Islet precursor cell (in vitro differentiated cells): ENCODE measurements at places on chromosomes 2 and 18.

GRCh38 chr2:101398116-101398821 is 11.0 kb upstream of the CREG2 start:
- no peak for DNase-seq

- DNase-seq = no peak
These were observed 21.2 kb upstream of the LAPTM4A start for GRCh38 chr2:20072436-20073158.

DNA sequence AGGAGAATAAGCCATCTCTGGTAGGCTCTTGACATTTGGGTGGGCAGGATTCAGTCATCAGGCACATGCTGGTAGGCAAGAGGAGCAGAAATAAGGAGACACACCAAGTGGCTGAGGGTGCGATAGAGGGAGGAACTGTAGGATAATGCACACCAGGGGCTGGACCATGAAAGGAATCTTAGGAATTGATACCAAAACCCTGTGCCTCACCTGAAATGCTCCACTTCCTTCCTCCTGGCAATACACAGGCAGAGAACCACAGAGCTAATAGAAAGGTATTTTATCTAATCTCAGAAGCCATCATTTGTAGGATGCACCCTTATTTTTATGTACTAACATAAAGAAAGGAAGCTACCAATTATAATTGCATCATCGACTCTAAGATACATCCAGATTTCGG is 4.4 kb upstream of the CYP1B1 start:
- no peak for DNase-seq

DNA sequence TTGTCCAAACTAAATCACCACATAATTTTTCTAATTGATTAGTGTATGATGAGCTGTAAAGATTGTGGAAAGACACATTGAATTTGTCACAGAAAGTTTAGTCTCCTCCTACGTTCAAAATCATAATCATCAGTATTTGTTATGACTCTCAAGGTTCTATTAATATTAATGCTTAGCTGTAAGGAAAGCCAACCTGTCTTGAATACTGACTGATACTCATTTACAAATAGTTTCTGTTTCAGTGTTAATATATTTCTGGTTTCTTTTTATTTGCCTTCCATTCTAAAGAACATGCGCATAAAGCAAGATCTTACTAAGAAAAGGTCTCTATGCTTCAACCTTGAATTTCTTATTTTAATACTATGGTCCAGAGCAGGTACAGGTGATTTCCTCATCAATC is 55.1 kb downstream of the CPS1 start:
- DNase-seq = no peak

DNA sequence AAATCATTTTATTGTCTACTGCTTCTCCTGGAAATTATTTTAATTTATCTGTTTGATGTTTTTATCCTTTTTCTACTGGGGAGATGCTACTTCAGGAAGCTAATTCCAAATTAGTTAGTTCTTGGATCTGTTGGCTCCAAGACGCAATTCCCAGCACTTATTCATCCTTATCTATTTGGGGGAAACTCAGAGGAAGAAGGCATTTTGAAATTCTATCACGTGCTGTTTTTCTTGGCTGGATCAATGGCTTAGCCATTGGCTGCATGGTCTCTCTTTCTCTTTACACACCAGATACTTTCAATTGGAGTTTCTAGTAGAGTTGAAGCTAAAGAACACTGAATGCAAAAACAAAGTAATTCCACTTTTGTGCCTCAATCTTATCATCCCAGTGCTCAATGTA is 98.3 kb downstream of the RAPGEF4 start:
- no peak for DNase-seq
